T-cell (primary cell): ENCODE measurements at places on chromosomes 4 and X. TPM values are rescaled to one million over a fixed set of nuclear protein-coding genes. Genes with fewer than 3 reads are reported as not detected.
A peak's percentile ranks its signal among the peaks of the same experiment; 100 is the strongest.

- peaks cover 20% of the 10 kb centered on the region for H3K36me3 ChIP-seq
- H3K27me3 ChIP-seq: no peaks in the 10 kb centered on the region
- H3K4me3 ChIP-seq: peak within 1 kb of the TSS; percentile 77
- DNase-seq: peak; percentile 74
- peak within 1 kb of the TSS; percentile 84 for H3K27ac ChIP-seq
These were observed at the start of gene SLC25A5 for GRCh38 chrX:119467842-119468550. SLC25A5 (plus strand) TSS chrX:119468444; CDS start chrX:119468516, 72 bp downstream.

DNA sequence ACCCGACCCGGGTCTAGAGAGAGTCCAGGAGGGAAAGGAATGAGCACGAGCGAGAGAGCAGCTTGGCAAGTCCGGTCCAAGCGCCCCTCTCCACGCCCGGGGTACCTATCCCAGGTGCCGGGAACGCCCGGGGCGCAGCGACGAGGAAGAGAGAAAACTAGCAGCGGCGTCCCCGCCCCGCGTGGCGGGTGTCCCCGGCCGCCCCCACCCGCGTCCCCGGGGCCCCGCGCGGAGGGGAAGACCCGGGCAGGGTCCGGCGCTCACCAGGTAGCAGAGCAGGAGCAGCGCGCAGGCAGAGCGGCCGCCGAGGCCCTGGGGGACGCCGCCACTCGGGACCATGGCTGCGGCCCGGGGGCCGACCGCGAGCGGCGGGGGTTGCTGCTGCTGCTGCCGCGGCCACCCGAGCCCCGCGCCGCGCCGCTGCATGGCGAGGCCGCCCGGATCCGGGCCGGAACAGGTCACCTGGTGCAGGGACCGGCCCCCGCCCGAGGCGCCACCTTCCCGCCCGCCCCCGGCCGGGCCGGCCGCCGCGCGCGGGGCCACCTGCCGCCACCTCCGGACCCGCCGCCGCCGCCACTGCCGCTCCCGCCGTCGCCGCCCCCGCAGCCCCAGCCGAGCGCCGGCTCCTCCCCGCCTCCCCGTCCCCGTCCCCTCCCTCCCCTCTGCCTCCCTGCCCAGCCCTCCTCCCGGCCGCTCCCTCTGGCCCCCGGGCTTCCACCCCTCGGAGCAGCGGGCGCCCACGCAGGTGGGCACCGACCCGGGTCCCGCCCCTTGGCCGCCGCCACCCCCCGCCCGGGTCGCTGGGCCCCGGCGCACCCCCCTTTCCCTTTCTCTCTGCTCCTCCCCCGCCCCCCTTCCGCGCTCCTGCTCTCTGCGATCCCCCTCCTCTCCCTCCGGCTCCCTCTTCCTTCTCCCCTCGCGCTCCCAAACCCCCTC is at the start of gene SEL1L3:
Gene SEL1L3 (minus strand): TSS at position 578 of the 936 bp plus-strand sequence. CDS start 152 bp downstream, at position 426.
- peak within 1 kb of the TSS; percentile 54 for H3K4me3 ChIP-seq
- peak within 1 kb of the TSS; percentile 88 for H3K27ac ChIP-seq
- no peak for DNase-seq

DNA sequence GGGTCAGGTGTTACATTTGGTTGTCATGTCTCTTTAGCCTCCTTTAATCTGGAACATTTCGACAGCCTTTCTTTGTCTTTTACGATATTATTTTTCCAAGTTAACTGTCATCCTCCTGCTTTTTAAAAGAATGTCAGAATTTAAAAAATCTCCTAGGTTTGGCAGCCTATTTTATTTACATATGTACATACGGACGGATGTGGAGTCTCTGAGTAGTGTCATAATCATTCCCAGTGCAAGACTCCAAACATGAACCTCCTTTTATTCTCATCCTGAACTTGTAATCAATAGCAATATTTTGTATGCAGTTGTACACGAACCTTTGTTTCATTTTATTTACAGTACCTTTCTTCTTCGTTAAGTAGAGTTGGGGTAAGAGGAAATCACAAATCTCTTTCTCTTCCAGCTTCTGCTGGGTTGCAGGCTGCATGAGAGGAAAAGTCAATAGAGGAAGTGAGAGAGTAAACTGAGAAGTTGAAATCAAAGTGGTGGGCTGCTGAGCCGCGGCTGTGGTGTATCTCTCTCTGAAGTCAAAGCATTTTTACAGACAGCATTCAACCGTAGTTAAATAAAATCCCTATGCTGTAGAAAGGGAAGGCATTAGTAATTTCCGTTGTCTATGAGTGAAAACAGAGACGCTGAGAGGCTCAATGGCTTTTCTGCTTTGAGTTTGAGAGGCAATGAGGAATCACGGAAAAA is 53.9 kb upstream of the RPS6KA3 start:
- peaks cover 4% of the 10 kb centered on the region for H3K4me1 ChIP-seq
- H3K27ac ChIP-seq: peak overlapping the region; percentile 39
- peak; percentile 2 for DNase-seq
- no peaks in the 10 kb centered on the region for H3K27me3 ChIP-seq

The FMR1NB gene
- not detected for total RNA-seq

The AMOT gene
- total RNA-seq: 2.7 TPM
